ENCODE measurements at places on chromosomes 11 and 22.

- no peak for DNase-seq
These were observed 34.9 kb downstream of the JRKL start for GRCh38 chr11:96424693-96425092.

- no peak for DNase-seq
These were observed 99.5 kb downstream of the ZNF280B start for GRCh38 chr22:22408731-22409696.

DNA sequence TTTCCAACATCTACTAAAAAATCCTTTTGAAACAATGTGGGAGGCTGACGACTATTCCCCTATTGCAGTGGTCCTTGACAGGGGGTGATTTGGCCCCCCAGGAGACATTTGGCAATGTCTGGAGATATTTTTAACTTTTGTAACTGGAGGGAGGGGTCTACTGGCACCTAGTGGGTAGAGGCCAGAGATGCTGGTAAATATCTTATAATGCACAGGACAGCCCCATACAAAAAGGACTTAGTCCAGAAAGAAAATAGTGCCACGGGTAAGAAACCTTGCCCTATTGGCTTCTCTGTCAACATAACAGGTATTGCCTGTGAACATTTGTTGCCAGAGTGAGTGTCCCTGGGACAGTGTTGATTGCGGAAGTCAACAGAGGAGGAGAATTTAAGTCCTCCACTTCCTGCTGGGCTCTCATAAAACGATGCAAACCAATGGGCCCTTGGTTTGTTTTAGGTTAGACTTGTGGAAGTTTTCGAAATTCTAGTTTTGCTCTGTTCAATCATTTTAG, 101.6 kb downstream of the MAML2 start:
- no peak for DNase-seq

DNA sequence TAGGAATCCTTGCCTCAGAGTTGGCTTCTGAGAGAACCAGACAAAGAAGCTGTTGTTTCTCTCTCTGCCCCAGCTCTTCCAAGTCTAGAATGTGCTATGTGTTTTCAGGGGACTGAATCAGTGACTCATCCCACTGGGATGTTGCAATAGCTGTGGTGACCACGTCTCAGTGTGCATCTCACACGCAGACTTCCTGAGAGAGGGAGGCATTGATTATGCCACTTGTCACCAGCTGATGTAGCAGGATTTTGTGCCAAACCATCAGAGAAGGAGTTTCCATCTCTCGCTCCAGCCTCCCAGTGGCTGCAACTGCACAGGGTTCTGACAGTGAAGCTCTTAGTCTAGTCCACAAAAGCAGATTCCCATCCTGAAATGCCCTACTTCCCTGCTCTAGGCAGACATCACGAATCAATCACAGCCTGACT, 455.8 kb downstream of the MIAT start:
- DNase-seq = no peak

DNA sequence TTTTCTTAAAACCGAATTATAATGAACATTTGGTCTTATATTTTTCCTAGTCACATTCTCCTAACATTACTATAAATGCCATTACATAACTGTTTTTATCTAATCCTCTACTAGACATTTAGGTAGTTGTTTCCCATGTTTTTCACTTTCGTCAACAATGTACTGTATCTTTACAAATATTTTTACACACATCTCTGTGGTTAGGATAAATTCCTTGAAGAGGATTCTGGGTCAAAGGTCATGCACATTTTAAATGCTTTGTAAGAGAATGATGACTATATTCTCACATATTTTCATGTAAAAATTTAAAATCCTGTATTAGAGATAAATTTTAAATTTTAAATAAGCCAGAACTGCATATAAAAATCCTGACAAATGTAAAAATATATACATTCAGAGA, 61.3 kb upstream of the CLNS1A start:
- DNase-seq = no peak
